D721Med (cell line): ENCODE measurements at places on chromosomes 4 and X.

DNA sequence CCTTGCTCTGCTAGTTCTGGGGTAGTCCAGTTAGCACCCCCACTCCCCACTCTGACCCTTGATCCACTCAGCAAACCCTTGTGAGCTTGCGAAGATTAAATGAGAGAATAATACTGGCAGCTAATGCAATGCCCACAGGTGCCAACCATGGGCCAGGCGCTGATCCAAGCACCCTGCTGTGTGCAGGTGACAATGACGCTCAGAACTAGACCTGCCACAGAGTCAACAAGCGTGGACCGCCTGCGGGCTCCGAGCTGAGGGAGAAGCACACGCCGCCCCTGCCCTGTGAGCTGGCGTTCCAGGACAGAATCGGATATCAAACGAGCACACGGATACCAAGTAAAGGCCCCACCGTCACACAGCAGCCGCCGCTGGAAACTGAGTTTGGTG, 129.2 kb downstream of the FAM53A start:
- no peak for DNase-seq

- no peak for DNase-seq
These were observed 28.5 kb downstream of the SLC25A4 start for GRCh38 chr4:185171373-185172071.

- DNase-seq: no peak
These were observed 31.1 kb downstream of the ZCCHC4 start for GRCh38 chr4:25343671-25344070.

- no peak for DNase-seq
These were observed 113.3 kb upstream of the OTUD4 start for GRCh38 chr4:145293658-145294057.

GRCh38 chr4:138977524-138977923, 38.1 kb upstream of the NOCT start:
- DNase-seq: no peak

- DNase-seq: no peak
These were observed 3.1 kb upstream of the OCIAD2 start for GRCh38 chr4:48909697-48910096.

- no peak for DNase-seq
These were observed 4.3 kb upstream of the RPS3A start for GRCh38 chr4:151095142-151095541.

- DNase-seq: no peak
These were observed 199.6 kb downstream of the AASDH start for GRCh38 chr4:56187688-56188087.

DNA sequence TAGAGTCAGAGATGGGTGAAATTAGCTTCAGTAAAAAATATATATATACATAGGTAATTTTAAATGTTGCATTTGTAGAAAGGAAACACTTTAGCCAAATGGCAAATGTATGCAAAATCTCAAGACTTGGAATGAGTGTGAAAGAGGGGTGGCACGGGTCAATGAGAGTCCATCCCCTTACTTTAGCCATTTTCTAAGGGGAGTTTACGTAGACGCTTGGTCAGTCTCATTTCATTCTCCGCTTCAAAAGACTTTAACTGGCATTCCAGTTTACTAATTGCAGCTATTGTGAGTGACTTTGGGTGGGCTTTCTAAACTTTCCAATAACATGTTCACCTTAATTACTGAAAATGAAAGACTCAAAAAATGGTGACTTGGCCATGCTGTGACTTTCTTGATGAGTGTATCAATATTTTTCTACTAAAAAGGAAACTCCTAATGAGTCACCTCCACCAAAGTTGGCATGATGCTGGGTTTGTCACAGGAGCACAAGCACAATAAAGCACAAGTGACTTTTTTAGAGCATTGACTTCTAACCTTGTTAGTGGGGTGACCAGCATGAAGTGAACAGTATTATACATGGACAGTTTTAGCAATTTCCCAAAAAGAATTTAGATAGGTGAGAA, 356.0 kb upstream of the RASGEF1B start:
- DNase-seq: no peak

- DNase-seq: no peak
These were observed 280.5 kb downstream of the FBXW7 start for GRCh38 chr4:152255437-152255836.

GRCh38 chr4:48588230-48589097, 98.4 kb downstream of the ZAR1 start:
- DNase-seq: no peak

DNA sequence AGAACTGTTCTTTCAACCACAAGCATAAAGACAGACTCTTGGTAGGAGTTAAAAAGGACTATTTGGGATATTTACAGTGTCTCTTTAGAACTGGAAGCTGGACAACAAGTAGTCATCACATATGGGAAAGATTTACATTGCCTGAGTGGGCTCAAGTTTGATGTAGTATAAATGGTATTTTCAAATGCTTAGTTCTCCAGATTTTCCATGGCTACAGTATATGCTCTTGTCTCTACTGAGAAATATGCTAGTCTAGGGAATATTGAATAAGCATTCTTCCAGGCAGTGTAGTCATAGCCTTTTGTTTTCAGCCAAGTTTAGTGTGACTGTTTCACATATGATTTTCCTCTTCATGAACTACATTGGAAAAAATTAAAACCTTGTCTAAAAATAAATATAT, 315.6 kb downstream of the ARHGAP24 start:
- DNase-seq: no peak

DNA sequence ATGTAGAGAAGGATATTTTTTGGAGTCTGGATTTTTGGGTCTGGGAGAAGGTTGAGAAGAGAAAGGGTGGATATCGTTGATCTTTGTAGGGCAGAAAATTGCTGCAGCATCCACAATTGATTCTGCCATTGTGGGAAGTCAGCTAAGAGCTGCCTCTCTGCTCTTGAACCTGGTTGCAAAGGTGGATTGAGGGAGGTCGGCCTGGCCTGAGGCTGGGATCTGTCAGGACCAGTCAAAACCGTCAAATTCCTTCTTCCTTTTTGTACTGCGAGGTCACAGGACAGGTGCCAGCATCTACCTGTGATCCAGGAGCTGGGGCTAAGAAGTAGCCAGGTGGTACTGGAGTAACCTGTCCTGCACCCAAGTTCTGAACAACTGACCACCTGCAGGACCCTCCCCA, 93.7 kb downstream of the SHOX start:
- no peak for DNase-seq

- no peak for DNase-seq
These were observed 2005.1 kb upstream of the AGA start for GRCh38 chr4:179447308-179447707.

DNA sequence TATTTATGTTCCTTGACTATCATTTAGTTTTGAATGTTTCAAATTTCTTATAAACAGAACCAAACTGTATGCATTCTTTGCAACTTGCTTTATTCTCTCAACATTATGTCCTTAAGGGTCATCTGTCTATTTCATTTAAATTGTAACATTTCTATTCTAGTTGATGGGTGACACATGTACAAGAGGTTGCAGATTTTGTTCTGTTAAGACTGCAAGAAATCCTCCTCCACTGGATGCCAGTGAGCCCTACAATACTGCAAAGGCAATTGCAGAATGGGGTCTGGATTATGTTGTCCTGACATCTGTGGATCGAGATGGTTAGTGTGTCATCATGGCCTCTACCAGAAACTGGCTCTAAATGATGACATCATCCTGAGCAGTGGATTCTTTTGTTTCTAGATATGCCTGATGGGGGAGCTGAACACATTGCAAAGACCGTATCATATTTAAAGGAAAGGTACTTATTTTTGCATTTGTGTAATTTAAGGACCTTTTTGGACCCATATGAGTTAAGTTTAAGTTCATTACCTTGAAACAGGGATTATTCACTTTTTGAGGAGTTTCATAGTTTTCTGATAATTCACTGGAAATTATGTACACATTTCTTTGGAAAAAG, 6.1 kb downstream of the LIAS start:
- DNase-seq: no peak

GRCh38 chr4:1807332-1807777, 14.3 kb downstream of the FGFR3 start:
- DNase-seq: no peak

DNA sequence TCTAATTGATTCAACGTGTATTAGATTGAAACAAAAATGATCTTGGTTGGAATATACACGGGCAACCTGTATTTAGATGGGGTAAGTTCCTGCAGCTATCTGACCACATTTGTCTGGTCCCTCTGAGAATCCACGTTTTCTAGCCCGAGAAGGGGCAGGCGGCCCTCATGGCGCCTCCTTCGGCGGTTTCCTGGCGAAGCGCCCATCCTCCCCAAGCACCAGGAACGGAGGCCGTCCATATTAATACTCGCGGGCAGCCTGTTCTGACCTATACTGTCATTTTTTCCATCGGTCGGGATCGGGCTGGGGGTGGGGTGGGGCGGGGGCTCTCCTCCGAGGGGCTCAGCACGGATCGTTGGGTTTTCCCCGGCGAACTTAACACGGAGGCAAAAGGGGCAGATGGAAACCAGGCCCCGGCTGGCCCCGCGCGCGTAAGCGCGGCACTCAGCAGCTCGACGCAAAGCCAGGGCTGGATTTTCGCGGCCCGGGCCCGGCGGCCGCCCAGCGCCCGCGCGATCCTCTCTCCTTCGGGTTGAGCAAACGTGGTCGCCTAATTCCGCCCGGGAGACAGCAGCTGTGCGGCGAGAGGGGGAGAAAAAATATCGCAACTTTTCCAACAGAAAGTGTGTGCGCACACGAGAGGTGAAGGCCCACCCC, 77.2 kb upstream of the BCOR start:
- DNase-seq: no peak

GRCh38 chrX:41499984-41500383, 52.8 kb downstream of the NYX start:
- no peak for DNase-seq

- no peak for DNase-seq
These were observed 14.6 kb upstream of the NKX3-2 start for GRCh38 chr4:13558881-13559280.

- DNase-seq: no peak
These were observed 141.4 kb downstream of the AMELX start for GRCh38 chrX:11434607-11435006.

- no peak for DNase-seq
These were observed 10.1 kb upstream of the FGG start for GRCh38 chr4:154622598-154622997.

DNA sequence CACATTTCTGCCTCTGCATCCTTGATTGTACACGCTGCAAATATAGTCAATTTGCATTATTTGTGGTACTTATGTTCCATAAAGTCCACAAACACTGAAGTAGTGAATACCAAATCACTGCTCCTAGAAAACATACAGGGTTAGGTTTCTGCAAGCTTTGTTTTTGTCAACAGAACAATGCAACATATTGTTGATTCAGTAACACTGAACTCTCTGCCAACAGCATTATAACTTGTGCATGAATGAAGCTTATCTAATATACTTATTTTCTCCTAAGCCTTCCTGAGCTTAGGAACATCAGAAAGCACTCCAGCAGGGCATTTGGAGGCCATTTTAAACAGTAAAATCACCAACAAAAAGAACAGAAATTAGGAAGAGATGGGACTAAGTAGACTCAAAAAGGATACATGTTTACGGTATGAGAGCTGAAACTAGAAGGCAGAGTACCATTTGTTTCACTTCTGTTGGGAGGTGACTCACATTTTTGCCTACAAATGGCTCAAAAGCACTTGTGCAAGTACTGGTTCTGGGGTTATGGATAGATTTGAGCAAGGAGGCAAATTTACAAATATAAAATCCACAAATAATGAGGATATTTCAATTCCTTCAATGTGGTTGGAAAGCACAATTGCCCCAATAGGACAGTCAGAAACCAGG, 14.1 kb downstream of the COX18 start:
- DNase-seq: no peak

DNA sequence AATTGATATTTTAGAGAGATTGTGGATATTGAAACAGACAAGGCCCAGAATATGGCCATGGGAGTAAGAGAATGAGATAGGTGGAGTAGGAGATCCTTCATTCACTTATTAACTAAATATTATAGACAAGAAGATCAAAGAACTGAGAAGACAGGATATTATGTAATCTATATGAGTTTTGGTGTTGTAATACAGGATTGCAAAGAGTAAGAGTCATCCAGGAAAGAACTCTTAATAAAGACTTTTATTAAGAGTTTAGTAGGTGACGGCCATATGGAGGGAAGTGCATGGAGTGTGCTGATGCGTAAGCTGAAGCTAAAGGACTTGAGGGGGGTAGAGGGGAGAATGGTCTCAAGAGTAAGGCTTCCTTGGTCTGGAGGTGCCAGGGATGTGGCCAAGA, 153.7 kb downstream of the VEGFC start:
- no peak for DNase-seq

DNA sequence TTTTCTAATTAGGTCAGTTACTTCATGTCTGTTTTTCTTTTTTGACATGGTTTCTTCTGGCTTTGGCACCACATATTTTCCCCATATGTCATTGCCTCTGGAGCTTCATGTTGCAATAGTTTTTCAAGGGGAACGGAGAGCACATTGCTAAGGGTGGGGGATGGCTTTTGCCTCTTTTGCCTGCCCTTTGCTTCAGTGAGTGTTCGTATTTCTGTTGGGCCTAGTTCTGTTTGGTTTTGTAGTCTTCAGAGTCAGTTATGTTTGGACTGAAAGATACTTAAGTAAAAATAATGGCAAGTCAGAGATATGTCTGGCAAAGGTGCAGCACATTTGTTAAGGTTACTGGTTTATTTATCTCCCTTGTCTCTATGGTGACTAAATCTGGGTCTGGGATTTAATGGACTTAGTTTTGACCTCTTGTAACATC, 29.1 kb downstream of the FHL1 start:
- no peak for DNase-seq

- no peak for DNase-seq
These were observed 2.3 kb upstream of the UBA1 start for GRCh38 chrX:47191331-47191730.

GRCh38 chrX:41718481-41719235, 5.3 kb upstream of the GPR82 start:
- no peak for DNase-seq

- no peak for DNase-seq
These were observed 175.4 kb upstream of the PGRMC2 start for GRCh38 chr4:128463006-128463405.

GRCh38 chr4:151184523-151185458, 85.4 kb downstream of the RPS3A start:
- DNase-seq: no peak

DNA sequence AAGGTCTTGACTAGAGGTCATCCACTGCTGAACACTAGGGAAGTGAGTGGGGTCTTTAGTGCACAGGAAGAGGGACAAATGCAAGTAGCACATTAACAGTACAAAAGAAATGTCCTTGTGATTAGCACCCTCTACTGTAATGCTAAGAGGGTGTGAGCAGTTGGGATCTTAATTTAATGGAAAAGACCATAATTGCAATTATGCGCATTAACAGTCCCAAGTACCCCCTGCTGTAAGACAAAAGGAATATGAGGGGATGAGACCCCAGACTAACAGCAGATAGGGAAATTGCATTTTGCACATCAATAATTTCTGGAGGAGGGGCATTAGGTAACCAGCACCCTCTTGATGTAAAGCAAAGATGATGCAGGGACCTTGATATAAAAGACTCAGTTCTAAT, 285.0 kb downstream of the CHIC1 start:
- DNase-seq: no peak

- DNase-seq: no peak
These were observed 317.0 kb upstream of the CXXC4 start for GRCh38 chr4:104811727-104812126.

GRCh38 chr4:56786955-56787354, 34.5 kb downstream of the SPINK2 start:
- DNase-seq: no peak
